ENCODE measurements at places on chromosomes 5 and 9.

DNA sequence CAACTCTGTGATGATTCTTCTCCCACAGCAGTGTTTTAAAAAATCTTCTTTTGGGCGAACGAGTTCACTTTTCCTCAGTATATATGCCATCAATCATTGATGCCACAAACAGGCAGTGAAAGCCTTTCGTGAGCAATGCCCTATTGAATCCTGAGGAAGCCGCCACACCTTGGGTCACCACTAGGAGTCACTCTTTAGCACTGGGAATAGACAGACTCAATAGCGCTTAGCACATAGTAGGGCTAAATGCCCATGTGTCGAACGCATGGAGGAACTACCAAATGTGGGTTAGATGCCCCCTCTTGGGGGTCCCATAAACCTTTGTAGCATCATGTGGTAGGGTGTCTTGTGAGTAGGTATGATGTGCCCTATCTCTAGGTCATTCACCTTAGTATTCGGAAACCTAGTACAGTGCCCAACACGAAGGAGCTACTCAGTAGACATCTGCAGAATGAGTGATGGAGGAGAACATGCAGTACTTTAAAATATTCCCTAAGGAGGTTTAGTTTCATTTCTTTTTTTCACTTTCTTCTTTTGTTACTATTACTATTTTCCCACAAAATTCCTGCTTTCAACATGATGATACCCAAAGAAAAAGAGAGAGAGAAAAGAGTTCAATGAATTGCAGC is 603.7 kb downstream of the BNC2 start:
- no peak for DNase-seq

GRCh38 chr5:165837286-165837685 is 2331.9 kb downstream of the MAT2B start:
- DNase-seq = no peak

DNA sequence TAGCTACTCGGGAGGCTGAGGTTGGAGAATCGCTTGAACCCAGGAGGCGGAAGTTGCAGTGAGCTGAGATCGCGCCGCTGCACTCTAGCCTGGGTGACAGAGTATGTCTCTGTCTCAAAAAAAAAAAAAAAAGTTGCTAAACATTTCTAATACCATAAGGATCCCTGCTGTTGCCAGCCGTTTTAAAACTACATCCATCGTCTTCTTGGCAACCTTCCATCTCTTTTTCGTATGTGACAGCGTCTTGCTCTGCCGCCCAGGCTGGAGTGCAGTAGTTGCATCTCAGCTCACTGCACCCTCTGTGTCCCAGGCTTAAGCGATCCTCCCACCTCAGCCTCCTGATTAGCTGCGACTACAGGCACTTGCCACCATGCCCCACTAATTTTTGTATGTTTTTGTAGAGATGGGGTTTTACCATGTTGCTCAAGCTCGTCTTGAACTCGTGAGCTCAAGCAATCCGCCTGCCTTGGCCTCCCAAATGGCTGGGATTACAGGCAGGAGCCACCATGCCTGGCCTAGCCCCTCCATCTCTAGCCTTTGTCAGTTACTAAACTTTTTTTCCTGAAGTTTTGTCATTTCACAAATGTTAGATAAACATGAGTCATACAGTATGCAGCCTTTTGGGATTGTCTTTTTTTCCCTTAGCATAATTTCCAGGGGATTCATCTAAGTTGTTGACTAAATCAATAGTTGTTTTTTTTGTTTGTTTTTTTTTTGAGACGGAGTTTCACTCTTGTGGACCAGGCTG is 13.5 kb downstream of the NSD1 start:
- DNase-seq = no peak

GRCh38 chr5:144463481-144464223 is 293.0 kb downstream of the KCTD16 start:
- DNase-seq = no peak

DNA sequence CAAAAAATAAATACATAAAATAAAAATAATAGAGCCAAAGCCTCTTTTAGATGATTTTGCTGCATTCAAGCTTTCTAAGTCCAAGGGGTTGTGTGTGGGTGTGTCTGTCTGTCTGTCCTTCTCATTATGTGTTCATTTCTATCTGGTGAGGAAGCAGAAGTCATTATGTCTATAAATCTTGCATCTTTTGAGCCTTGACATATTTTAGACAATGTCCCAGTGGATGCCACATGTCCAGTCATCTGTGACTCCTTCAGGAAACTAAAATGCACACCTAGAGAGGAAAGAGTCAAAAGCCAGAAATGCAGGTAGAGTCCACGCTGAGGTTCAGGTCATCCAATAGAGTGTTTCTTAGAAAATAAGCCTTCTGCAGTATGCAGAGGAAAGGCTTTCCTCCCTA is 80.9 kb downstream of the GALNT10 start:
- DNase-seq = no peak

DNA sequence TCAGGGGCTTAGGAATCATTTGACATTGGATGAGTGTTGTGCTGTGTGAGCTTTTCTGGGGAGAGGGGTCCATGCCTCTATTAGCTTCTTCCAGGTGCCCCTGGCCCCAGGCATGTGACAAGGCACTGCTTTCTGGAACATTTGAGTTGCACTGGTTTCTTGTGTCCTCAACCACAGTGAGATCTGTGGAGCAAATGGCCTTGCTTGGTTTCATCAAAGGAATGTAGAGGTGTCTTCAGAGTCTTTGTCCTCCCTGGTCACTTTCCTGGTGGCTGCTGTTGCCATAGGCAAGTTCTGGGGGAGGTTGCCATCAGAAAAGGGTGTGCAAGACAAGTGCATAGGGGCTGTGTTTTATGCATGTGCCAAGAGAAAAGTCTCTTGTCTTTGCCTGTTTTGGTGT is 157.5 kb downstream of the MACROH2A1 start:
- no peak for DNase-seq

GRCh38 chr5:54115735-54116403 is 194.5 kb downstream of the ARL15 start:
- DNase-seq = no peak

- DNase-seq = no peak
Measured at GRCh38 chr5:1445689-1446601, 705 bp upstream of the SLC6A3 start.

- no peak for DNase-seq
Measured at GRCh38 chr5:148974642-148975327, 88.1 kb downstream of the SH3TC2 start.

DNA sequence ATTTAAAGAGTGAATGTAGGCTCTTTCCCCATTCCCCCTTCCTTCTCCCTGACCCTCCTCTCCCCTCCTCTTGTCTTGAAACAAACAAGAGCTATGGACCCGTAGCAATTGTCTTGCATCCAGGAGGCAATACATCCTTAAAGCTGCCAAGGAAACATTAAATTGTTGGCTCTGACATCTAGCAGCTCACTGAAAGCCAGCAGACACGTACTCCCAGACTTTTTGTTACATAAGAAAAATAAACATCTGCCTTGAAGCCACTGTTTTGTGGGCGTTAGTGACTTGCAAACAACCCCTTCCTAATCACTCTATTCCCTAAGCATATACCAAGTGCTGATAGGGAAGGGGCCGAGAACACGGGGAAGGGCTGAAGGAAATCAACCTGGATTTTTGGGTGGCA is 8.6 kb downstream of the SLC45A2 start:
- no peak for DNase-seq

DNA sequence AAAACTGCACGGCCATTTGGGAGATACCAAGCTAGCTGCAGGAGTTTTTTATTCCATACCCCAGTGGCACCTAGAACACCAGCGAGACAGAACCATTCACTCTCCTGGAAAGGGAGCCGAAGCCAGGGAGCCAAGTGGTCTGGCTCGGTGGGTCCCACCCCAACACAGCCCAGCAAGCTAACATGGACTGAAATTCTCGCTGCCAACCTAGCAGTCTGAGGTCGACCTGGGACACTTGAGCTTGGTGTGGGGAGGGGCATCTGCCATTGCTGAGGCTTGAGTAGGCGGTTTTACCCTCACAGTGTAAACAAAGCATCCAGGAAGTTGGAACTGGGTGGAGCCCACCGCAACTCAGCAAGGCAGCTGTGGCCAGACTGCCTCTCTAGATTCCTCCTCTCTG is 108.9 kb upstream of the CHD1 start:
- peak; percentile 8 for DNase-seq

DNA sequence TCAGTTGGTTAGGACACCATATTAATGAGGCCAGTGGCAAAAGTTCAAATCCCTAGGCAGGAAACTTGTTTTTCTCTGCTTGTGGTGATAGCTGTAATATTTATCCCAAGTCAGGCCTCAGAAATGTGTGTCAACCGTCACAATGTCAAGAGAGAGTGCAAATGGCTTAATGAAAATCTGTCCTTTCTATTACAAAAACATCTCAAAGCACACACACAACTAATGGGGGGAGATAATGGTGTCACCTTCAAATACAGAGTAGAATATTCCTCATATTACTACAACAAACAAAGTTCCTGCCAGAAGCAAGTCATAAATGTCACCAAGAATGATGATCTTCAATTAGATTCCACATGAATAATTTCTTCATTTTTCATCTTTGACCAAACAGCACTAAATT is 127.2 kb upstream of the MARCHF11 start:
- no peak for DNase-seq

DNA sequence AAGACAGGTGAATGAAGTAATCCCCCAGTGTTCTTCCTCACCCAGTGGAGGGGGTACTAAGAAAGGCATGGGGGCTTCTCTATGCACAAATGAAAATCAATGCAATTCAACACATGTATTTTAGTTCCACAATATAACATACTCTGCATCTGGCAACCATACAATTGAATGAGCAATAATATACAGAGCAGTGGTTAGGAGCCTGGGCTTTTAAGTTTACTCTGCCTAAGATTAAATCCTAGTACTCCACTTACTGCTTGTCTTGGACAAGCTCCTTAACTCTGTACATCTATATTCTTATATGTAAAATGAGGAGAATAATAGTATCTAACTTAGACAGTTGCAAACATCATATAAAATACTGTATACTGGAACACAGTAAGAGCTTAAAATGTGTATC is 195.4 kb upstream of the TRIM32 start:
- no peak for DNase-seq

- no peak for DNase-seq
Measured at GRCh38 chr9:97703437-97704344, 6.6 kb upstream of the XPA start.

DNA sequence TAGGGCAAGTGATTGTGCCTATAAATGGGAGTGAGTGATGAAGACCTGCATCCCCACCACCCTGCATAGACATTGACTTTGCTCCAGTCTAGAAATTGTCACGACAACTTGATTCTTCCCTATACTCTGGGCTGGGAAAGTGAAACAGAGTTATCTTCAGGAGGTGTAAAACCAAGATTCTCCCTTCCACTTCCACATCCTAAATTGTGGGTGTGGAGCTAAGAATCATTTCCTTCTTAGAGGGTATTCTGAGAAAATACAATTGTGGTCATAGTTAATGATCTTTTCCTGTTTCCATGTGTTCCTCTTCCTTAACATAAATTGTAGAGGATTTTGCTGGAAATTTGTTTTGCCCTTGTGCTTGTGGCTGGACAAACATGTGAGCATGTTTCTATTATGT is 96.8 kb upstream of the PJA2 start:
- DNase-seq = no peak

DNA sequence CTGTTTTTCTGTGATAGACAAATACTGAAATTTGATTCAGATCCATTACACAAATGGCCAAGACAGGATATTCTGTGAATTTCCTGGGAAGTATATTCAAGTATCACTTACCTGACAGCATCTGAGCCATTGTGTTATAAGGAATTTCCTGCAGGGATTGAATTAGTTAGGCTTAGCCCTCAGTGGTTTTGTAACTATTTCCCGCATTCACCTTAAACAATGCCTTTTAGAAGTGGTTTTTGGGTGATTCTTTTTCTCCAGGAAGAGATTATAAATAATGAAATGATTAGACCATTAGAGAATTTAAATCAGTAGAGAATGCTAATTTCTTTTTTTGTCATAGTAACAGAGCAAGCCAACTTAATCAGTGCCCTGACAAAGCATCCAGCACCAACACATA is 30.6 kb downstream of the ITGA1 start:
- DNase-seq = no peak

DNA sequence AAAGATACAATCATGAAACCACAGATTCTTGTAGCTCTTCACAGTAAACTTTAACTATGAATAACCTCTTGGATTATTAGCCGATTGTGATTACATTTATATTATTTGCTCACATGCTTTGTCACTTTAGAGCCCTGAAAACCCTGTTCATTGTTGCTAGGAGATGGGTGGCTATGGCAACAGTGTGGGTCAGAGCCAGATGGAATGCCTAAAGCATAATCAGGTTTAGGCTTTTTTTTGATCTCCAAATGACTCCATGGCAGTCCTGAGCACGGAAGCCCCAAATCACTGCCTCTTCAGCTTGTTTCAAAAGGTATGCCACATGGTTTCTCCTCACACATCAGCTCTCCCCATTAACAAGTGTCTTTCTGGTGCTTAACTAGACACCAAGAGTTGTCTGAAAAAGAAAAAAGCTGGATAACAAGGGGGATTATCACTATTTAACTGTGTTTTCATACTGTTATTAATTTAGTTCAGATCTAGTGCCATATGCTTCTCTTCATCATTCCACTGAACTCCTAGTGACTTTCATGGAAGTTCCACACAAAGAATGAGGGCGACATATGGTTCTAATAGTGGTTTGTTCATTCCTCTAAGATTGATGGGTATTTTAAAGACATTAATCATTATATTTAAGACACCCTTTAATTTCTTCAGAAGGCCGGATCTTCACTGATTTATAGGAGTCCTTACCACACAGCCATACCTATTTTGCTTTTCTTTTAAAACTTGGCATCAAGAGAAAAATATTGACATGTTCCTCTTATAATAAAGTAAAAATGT is 88.8 kb upstream of the PAM start:
- DNase-seq = no peak

DNA sequence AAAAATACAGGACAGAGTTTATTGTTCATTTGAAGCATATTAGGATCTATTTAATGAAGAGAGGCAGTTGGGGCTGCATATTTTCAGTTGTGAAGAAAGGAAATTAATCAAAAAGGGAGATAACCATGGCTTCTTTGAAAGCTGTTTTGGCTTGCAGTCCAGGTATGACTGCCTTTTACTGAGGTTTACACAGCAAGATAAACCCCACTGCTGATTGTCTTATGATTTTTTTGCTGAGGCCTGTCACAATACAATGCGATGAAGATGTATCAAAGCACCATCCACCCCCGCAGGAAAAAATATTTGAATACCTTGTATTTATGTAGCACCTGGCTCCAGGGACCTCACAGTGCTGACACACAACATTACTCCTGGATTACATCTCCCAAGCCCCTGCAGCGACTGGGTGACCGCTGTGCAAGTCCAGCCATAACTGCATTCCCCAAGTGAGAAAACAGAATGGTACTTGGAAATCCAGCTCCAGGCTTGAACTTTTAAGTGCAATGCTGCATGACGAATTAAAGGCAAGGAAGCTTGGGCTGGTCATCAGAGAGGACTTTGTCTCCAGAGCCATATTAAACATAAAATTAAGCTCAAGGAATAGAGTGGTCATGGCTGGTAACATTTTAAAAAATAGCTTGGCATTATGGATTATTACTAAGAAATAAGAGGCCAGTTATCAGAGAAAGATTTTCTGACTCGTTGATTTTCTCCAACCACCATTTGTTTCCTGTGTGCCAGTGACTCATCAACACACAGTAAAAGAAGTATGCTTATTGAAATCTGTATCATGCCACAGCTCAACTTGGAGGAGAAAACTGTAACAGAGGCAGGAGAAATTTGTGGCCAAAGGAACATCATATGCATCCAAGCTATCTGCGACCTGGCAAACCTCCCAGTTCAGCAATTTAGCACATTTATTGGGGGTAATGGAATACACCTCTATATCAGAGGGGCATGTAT is 374.2 kb downstream of the MAN2A1 start:
- no peak for DNase-seq

GRCh38 chr9:16623989-16624743 is 246.3 kb downstream of the BNC2 start:
- DNase-seq = no peak
